ENCODE measurements at places on chromosomes 13 and 19.

DNA sequence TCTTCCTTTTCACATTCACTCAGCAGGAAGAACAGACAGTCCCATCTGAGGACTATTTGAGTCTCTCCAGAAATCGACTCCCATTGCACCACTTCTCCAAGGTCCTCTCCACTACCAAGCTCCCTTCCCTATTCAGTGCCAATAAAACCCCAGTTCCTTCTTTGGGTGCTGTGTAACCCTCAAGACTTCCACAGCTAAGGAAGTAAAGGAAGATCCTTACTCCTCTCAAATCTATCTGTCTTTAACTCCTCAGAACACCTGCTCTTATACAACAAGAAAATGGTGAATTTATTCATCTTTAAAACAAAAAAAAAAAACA, 29.2 kb upstream of the TM9SF2 start:
- DNase-seq, result no peak

- no peak for DNase-seq
Measured at GRCh38 chr13:49908637-49909036, 27.5 kb downstream of the SPRYD7 start.

DNA sequence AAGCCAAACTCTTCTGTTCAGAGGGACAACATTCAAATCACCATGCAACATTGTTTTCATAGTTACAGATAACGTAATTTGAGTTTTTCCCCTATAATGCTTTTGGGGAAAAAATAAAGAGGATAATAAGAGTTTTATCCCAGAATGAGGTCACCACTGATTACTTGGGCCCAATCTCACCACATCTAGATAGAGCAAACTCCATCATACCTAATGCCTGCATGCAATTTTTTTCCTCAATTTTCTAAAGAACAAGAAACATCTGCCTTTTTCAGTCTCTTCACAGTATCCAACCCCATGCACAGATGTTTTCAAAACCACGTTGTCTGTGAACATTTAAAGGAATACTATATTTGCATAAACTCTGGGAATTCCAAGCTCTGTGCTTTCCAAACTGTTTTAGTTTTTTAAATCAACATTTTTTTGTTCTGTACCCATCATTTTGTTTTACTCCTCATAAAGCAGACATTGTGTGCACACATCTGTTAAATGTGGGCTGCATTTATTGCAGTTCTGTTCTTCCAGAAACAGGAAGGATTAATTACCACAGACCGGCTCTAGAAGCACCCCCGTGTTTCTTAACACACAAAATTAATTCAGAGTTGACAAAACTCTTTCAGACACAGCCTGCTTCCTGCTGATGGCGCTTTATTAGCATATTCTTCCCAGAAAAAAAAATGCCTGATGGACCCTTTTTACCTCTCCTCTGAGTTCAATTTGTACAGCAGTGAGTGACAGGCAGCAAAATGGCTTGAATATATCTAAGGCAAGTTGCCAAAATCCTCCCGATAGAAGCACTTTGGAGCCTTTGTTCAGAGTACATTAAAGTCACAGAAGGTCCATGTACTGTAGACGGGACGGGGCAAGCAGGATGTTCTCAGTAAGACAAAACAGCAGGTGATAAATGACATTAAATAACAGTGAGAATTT, 1171.9 kb downstream of the EFNB2 start:
- DNase-seq, result no peak

GRCh38 chr19:44847144-44848035, 1.3 kb downstream of the NECTIN2 start:
- DNase-seq, result no peak

- no peak for DNase-seq
Measured at GRCh38 chr13:57624565-57625435, 6.7 kb upstream of the PCDH17 start.

- no peak for DNase-seq
Measured at GRCh38 chr13:42068886-42069285, 20.4 kb downstream of the DGKH start.

All from central memory CD8-positive, alpha-beta T cell (primary cell).